HFF-Myc (cell line): ENCODE measurements at places on chromosomes 12 and 14.

- no peak for DNase-seq
Measured at GRCh38 chr12:49961111-49961922, at the start of gene AQP5. TSS of gene AQP5 (plus strand) at chr12:49961872. CDS start at chr12:49962018, 146 bp downstream.

DNA sequence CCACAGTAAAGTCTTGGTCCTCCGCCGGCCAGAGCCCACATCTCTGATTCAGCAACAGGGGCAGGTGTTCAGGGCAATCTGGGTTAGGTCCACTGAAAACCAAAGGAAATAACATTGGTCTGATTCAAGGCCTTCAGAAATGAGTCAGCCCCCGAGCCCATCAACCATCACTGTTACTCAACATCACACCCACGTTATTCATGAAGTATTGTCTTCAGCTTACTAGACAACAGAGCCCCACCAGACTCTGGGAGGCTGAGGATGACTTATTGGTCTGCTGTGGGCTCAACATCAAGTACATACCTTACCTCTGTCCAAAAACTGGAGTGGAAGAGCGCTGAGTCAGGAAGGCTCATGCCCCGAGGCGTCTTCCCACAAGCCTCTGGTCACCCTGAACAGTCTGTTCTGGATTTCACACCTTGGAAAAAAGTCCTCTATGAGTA, 97.5 kb downstream of the ZFP36L1 start:
- peak; percentile 98 for DNase-seq

DNA sequence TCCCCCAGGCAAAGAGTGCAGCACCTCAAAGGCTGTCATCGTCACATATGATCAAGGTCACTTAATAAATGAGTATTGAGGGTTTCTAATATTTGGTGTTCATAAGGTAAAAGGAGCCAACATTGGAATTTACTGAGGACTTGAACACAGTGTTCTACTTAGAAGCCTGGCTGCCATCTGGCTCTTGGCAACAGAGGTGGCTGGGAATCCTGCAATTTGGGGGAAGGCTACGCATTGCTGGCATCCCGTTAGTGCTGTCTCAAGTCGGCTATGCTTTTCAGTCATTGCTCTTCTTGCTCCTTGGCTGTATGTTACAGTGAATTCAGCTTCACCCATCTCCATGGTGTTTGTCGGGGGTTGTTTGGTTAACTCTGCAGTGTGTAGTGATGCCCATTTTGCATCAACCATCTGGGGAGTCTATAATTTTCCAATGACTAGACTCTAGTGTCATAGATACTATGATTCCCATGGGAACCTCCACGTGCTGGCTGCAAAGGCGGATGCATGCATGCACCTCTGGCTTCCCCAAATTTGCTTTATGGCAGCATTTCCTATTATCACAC, 12.9 kb upstream of the SLC24A4 start:
- no peak for DNase-seq

DNA sequence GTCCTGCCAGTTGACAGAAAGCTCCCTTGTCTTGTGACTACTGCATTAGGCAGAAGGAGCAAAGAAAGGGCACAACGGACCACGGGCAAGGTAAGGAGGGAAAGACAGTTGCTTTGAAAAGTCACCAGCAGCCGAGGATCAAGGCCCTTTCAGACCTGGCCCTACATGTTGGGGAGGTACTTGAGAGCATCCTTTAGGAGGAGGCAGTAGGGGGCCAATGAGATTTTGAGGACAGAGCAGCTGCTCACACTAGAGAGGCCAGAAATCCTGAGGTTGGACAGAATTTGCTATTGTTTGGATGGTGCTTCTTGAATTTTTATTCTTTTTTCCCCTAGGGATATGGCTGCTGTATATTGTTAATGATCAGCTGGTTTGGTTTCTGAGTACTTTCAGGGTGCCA, 135.5 kb upstream of the PZP start:
- no peak for DNase-seq

- no peak for DNase-seq
Measured at GRCh38 chr14:74905595-74906142, 17.4 kb downstream of the RPS6KL1 start.

GRCh38 chr14:61111209-61111665, 130.2 kb downstream of the SLC38A6 start:
- no peak for DNase-seq

- no peak for DNase-seq
Measured at GRCh38 chr12:27207615-27208413, 36.3 kb upstream of the STK38L start.

GRCh38 chr12:72747111-72747849, 475.1 kb downstream of the TRHDE start:
- no peak for DNase-seq

DNA sequence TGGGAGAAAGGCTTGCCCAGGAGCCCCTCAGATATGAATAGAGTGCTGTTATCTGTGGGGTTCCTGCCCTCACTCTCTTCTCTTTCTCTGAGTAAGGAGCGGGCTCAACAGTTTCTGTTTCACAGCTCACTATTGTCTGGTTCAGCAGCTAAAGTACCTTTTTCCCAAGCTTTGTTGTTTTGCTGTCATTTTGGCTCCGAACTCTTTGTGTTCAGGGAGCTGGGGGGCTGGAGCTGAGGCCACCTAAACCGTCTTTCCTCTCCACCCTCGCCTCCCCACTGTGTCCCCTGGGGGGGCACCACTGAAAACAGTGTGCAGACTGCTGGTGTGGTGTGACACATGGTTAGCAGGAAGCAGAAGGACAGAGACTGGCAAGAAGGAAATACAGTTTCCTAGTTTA, 51.4 kb downstream of the FBXW8 start:
- no peak for DNase-seq

DNA sequence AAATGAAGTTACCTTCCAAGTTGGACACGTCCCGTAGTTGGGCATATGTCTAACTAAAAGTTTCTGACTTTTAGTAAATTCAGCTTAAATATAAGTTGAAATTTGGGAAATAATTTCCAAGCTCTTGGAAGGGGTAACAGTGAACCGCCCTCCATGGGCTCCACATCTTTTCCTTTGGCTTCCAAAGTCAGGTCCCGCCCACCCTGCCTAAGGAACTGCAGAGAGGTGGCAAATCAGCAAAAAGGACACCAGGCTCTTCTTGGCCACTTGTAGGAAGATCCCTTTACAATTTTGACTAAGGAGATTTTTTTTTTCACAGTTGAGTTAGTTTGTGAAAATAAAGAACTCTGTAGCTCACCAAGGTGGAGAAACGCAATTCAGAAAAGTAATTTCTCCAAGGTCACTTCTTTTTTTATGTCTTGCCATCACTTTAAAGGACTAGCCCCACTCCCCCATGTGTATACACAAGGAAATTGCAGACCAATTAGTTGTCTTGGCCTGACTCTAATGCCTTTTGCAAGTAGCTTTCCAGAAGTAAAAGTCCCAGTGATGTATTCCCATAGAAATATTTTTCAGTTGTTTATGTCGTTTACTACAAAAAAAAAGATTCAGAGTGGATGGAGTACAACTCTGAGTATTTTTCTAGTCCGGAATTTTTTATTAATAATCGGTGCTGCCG, 181.2 kb downstream of the PELI2 start:
- DNase-seq = no peak

DNA sequence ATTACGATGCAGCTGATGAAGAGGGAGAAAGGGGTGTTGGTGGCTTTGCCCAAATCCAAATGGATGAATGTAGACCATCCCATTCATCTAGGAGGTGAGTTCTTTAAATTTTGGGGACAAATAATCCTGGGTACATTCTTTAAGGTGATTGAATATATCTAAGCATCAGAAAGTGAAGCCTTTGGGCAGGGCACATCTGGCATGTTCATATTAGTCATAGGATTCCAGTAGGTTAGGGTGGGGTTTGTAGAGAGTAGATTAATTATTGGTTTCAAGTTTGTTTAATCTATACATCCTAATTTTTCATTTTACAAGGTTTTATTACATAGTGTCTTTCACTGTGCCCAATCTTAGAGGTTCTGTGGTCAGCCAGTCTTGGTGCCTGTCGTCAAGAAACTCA, 23.4 kb downstream of the RNF10 start:
- DNase-seq = no peak

DNA sequence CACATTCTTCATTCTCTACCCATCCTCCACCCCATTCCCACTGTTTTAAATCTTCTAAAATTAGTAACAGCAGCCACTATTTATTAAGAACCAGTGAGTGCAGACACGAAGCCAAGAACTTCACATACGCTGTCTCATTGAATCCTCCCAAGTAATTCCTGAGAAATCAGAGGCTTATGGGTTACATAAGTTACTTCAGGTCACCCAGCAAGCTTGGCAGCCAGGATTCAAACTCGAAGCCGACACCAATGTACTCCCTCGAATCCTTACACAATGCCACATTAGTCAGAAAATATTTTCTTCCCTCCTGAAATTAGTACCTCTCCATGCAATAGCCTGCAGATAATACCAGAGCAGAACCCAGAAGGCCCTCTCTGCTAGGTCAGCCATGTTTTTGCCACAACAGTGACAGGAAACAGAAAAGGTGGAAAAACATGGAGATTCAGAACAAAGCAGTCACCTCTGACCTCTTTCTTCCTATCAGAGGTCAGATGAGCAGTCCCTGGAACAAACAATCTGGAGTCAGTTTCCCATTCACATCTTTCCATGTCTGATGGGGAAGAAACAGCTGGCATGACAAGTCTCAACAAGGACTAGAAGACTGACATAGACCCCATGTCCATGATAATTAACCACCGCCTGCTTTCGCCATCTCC, 16.4 kb downstream of the NID2 start:
- no peak for DNase-seq

DNA sequence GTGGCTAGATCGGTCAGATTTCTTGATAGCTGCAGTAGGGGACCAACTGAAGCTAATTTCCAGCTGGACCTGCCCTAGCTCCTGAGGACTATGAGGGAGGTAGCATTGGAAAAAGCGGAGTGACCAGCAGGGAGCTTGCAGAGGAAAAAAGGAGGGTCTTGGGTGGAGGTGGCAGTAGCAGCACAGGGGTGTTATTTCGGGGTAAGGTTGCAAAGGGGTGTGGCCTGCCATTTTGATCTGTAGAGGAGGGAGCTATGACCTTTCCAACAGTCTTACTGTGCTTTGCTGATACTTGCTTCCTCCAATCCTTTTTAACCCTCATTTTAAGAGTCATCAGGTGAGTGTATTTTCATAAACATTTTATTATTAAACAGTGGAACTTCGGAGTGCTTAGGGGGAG, 83.8 kb upstream of the NRXN3 start:
- DNase-seq = no peak

DNA sequence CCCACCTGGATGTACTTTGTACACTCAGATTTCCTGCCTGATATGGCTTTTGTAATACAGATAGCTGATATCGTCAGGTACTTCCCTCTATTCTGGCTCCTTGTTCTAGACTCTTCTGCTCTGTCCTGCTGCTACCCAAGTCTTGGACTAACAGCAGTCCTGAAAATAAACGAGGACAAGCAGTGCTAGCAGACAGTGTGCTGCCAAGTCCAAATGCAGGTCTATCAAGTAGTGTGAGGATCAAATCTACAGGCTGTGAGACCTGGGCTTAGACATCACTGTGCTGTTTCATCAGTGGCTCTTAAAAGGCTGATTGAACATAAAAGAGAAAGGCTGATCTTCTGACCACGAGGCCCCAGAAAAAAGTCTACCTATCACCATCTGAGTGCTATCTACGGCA, 418.1 kb downstream of the APAF1 start:
- DNase-seq = no peak
